Endodermal cell (in vitro differentiated cells): ENCODE measurements at places on chromosomes 1 and 21. TPM values are rescaled to one million over a fixed set of nuclear protein-coding genes. Genes with fewer than 3 reads are reported as not detected.
A peak's percentile ranks its signal among the peaks of the same experiment; 100 is the strongest.

Gene MAP10
- total RNA-seq = 2.8 and 2.9 TPM in 2 replicates

Gene LCE3C
- not detected in 2 replicates for total RNA-seq

Gene SLC44A3
- 5.5 to 9.0 TPM (median 6.4 TPM) in 3 replicates for total RNA-seq

GRCh38 chr1:162023547-162024501 is at the start of gene OLFML2B:
OLFML2B (minus strand) TSS chr1:162023869; CDS start chr1:162023430, 439 bp downstream.
- H3K4me1 ChIP-seq = no peaks in the 10 kb centered on the region
- DNase-seq = peak; percentile 90
- no peaks in the 10 kb centered on the region for H3K36me3 ChIP-seq
- H3K27ac ChIP-seq = no peak within 1 kb of the TSS
- peaks cover 49% of the 10 kb centered on the region for H3K27me3 ChIP-seq

GRCh38 chr1:63731117-63732043 is 42.4 kb upstream of the ROR1 start:
- H3K4me3 ChIP-seq = no peak overlapping the region
- peak; percentile 48 for DNase-seq
- no peaks in the 10 kb centered on the region for H3K4me1 ChIP-seq

GRCh38 chr1:239388159-239388485 is 1.8 kb downstream of the CHRM3 start:
- H3K27ac ChIP-seq = no peak overlapping the region
- peaks cover 68% of the 10 kb centered on the region for H3K27me3 ChIP-seq
- no peaks in the 10 kb centered on the region for H3K4me1 ChIP-seq
- H3K4me3 ChIP-seq = peak overlapping the region; percentile 83
- no peak for DNase-seq

Gene TMEM269
- total RNA-seq = 0.26 to 0.66 TPM (median 0.36 TPM) in 3 replicates

GRCh38 chr1:207248544-207249198 is 72.8 kb upstream of the CD55 start:
- H3K27ac ChIP-seq = no peak overlapping the region
- H3K36me3 ChIP-seq = no peaks in the 10 kb centered on the region
- no peak overlapping the region for H3K4me3 ChIP-seq

GRCh38 chr1:95506736-95507414 is 272.9 kb downstream of the RWDD3 start:
- H3K27ac ChIP-seq = no peak overlapping the region
- H3K4me1 ChIP-seq = no peaks in the 10 kb centered on the region
- H3K27me3 ChIP-seq = no peaks in the 10 kb centered on the region

DNA sequence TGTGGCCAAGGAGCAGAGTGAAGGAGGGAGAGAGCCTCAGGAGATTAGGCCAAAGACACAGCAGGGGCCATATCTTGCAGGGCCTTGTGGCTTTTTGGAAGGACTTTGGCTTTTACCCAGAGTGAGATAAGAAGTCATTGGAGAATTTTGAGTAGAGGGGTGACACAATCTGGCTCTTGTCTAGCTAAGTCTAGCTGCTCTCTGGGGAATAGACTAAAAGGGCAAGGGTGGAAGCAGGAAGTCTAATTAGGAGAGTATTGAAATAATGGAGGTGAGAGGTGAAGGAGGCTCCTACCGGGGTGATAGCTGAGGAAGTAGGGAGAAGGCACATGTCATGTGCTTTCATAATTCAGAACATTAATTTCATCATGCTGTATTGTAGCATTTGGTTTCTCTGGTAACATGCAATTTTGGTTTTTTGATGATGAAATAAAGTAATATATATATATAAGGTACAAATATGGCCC is 34.3 kb upstream of the KCNA3 start:
- no peaks in the 10 kb centered on the region for H3K27me3 ChIP-seq
- no peaks in the 10 kb centered on the region for H3K36me3 ChIP-seq
- H3K4me1 ChIP-seq = no peaks in the 10 kb centered on the region
